A549 treated with DMSO at 1 μM for 4 hours (cell line): ENCODE measurements at places on chromosomes 6 and 20. TPM values are rescaled to one million over a fixed set of nuclear protein-coding genes. Genes with fewer than 3 reads are reported as not detected.

The PDYN gene
- total RNA-seq = not detected in 5 replicates

The PM20D2 gene
- 10.2 to 18.4 TPM (median 14.8 TPM) in 5 replicates for total RNA-seq

The SRF gene
- 15.0 to 18.1 TPM (median 17.4 TPM) in 5 replicates for total RNA-seq

The CRISP1 gene
- total RNA-seq = not detected in 5 replicates

The LY6G6F gene
- total RNA-seq = not detected in 5 replicates

The CALHM4 gene
- not detected in 5 replicates for total RNA-seq
